ENCODE measurements at places on chromosomes 5 and 9. TPM values are rescaled to one million over a fixed set of nuclear protein-coding genes. Genes with fewer than 3 reads are reported as not detected.

GRCh38 chr5:127186657-127187056 is 103.9 kb upstream of the MEGF10 start:
- H3K27ac ChIP-seq: no peak overlapping the region
- H3K4me3 ChIP-seq: no peak overlapping the region
- H3K36me3 ChIP-seq: no peaks in the 10 kb centered on the region
- no peak for DNase-seq
- H3K4me1 ChIP-seq: no peaks in the 10 kb centered on the region

DNA sequence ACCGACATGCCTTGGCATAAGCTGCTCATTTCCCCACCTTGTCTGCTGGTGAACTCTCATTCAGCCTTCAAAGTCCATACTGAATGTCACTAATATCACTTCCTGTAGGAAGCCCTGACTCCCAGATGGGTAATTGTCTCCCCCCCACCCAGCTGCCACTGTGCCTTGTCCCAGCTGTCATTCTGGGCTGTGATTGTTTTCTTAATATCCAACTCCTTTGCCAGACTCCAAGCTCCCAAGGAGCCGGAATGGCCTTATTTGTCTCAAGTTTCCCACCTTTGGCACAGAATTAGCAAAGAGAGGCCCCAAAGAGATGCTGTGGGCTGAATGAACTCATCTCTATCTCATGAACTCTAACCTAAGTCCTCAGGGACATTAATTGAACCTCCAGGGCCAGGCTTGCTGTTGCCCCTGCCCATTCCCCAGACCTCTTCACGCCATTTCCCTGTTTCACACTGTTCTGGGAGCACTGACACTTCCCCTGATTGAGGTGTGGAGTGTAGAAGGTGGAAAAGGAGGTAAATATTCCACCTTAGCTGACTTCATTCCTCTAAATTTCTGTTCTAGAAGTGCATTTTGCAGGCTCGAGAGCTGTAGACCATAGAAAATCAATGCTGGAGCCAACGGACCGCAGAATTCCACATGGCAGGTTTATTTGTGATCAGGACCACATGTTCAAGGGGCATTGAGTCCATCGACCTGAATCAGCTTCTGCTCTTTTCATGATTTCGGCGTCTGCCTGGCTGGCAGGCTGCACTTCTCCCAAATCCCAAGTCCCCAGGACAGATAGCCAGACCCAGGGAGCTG is 4.9 kb upstream of the SH3PXD2B start:
- H3K4me1 ChIP-seq: peaks cover 6% of the 10 kb centered on the region
- no peak overlapping the region for H3K27ac ChIP-seq
- DNase-seq: no peak
- H3K36me3 ChIP-seq: no peaks in the 10 kb centered on the region

DNA sequence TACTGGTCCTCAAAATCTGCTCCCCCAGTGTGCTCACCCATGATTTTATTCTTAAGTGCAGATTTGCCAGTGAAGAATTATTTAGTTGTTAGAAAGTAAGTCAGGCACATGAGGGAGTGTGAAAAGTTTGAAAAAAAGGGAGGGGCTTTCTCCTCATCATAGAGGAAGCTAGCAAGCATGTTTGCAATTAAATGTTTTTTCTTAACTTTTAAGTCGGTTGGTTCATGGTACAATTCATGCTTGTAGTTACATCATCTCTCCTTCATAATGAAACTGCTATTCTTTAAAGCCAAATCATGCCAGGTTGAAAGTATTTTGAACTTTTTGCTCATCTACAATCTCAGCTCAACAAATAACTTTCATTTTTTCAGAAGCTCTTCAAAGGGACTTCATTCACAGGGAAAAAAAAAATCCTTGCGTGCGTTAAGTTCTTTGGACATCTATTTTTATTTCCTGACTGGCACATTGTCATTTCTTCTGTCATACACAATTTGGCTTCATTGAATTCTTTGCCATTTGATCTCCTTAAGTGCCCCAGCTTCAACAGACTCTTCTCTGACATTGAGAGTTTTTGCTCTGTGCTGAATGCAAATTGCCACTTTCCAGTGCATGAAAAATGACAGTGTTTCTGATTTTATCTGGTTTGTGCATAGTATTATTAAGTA is 456.9 kb downstream of the TMEM232 start:
- H3K27ac ChIP-seq: no peak overlapping the region
- H3K4me1 ChIP-seq: no peaks in the 10 kb centered on the region
- no peak for DNase-seq
- no peaks in the 10 kb centered on the region for H3K27me3 ChIP-seq

GRCh38 chr5:36178524-36178890 is 26.6 kb downstream of the SKP2 start:
- H3K27me3 ChIP-seq: no peaks in the 10 kb centered on the region
- H3K27ac ChIP-seq: no peak overlapping the region
- H3K4me1 ChIP-seq: no peaks in the 10 kb centered on the region
- H3K4me3 ChIP-seq: no peak overlapping the region
- no peak for DNase-seq

DNA sequence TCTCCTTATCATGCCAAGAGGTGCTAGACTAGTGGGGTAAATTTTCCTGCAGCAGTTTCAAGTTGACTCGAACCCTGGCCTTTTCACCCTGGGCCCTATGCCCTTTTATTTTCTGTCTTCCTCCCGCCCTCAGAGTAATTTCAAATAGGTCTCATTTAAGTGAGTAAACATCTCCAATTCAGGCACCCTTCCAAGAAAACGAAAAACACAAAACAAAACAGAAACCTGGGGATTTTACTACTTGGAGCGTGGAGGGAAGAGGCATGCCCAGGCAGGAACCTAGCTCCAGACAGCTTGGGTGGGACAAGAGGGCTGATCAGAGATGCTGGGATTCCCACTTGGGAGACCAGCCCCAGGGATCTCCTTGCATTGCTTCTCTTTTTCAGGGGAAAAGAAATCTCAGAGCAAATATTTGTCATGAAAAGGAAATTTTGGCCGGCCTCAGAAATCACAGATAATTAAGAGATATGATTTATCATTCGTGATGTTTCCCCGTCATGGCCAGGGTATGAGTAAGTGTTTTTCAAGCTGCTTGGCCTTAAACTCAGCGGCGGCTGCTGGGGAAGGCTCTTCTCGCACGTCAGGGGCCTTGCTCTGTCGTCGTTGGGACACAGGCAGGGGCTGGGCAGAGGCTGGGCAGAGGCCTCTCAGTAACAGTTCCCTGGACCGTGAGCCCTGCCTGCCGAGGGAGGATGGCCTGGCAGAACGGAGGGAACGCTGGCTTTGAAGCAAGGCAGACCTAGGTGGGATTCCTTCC is 248.6 kb upstream of the KLF4 start:
- peaks cover 14% of the 10 kb centered on the region for H3K4me1 ChIP-seq
- no peaks in the 10 kb centered on the region for H3K36me3 ChIP-seq
- no peak overlapping the region for H3K4me3 ChIP-seq
- H3K27me3 ChIP-seq: no peaks in the 10 kb centered on the region
- DNase-seq: peak; percentile 29

DNA sequence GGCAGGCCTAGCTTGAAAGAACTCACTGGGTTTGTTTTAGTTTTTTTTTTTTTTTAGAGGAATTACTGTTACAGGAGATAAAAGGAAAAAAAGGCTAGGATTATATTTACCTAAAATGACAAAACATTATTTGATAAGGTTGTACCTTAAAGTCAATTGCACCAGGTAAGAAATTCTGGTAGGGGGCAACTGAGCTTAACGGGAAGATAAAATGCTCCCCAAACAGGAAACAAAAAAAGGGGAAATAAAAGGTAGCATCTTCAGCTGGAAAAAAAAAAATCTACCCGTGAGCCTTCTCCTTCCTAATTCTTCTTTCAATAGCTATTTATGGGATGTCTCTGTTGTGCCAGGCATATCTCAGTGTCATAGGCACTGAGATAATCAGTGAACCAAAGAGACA is 164.5 kb downstream of the PIK3R1 start:
- no peaks in the 10 kb centered on the region for H3K36me3 ChIP-seq
- H3K4me3 ChIP-seq: no peak overlapping the region
- no peaks in the 10 kb centered on the region for H3K27me3 ChIP-seq
- no peak overlapping the region for H3K27ac ChIP-seq
- DNase-seq: no peak

DNA sequence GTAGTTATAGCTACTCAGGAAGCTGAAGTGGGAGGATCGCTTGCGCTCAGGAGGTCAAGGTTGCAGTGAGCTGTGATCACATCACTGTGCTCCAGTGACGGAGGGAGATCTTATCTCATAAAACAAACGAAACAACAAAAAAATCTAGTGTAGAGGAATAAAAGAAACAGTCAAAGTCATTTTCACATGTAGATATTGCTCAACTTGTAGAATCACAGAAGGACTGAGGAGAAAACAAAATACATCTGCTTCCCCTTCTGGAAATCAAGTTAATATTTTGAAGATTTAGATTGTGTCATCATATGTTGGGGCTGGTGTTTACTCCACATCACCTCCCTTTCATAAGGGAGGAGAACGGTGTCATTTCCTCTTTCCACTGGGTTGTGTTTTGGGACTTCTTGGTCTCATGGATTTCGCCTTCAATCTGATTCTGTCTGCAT is 8.2 kb upstream of the SLC46A2 start:
- DNase-seq: no peak
- H3K36me3 ChIP-seq: no peaks in the 10 kb centered on the region
- no peaks in the 10 kb centered on the region for H3K4me1 ChIP-seq
- no peak overlapping the region for H3K27ac ChIP-seq
- no peak overlapping the region for H3K4me3 ChIP-seq

DNA sequence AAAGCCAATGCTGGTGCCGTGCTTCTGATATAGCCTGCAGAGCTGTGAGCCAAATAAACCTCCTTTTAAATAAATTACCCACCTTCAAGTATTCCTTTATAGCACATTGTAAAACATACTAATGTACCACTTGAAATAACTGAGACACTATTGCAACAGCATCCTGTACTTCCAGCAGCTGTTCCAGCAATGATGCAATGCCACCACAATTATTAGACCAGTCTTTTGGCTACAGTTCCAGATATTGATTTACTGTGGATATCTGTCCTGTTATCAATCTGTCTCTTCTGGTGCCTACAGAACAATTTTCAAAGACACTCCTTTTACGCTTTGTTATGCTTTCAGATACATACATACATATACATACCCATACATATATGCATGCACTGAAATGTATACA is 567.9 kb downstream of the TAF11L14 start:
- H3K27me3 ChIP-seq: no peaks in the 10 kb centered on the region
- no peaks in the 10 kb centered on the region for H3K36me3 ChIP-seq
- DNase-seq: no peak
- no peak overlapping the region for H3K4me3 ChIP-seq

GRCh38 chr5:119439140-119439631 is 13.1 kb upstream of the HSD17B4 start:
- H3K4me3 ChIP-seq: no peak overlapping the region
- H3K4me1 ChIP-seq: peaks cover 18% of the 10 kb centered on the region
- no peaks in the 10 kb centered on the region for H3K36me3 ChIP-seq
- peak overlapping the region; percentile 32 for H3K27ac ChIP-seq
- H3K27me3 ChIP-seq: no peaks in the 10 kb centered on the region
- DNase-seq: peak; percentile 74

DNA sequence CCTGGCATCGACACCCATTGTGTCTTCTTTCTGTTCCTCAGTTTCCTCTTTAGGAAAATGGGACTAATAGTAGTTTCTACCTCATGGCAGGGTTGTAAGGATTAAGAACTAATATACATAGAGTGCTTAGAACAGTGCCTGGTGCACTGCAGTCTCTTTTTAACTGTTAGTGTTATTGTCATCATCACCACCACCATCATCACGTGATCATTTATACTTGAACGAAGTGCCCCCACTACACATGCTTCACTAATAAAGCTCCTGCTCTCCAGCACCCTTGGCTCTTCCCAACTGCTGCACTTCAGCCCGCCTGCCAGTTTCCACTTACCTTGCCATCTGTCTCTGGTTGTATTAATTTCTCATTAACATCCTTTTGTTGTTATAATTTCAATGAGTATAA is 35.8 kb upstream of the MAST4 start:
- H3K36me3 ChIP-seq: no peaks in the 10 kb centered on the region
- H3K4me1 ChIP-seq: no peaks in the 10 kb centered on the region
- no peak overlapping the region for H3K4me3 ChIP-seq
- DNase-seq: no peak
- no peak overlapping the region for H3K27ac ChIP-seq
- H3K27me3 ChIP-seq: no peaks in the 10 kb centered on the region

DNA sequence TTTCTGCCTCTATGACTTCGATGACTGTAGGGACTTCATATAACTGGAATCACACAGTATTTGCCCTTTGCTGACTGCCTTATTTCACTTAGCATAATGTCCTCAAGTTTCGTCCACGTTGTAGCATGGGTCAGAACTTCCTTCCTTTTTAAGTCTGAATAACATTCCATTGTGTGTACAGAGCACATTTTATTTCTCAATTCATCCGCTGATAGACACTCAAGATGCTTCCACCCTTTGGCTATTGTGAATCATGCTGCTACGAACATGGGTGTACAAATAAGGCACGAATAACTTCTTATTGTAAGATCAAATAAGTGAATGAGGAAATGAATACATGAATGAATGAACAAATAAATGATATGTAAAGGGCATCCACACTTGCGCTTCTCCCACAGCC is 13.0 kb downstream of the BARX1 start:
- H3K27ac ChIP-seq: no peak overlapping the region
- no peak for DNase-seq
- no peaks in the 10 kb centered on the region for H3K27me3 ChIP-seq
- no peaks in the 10 kb centered on the region for H3K36me3 ChIP-seq

- no peaks in the 10 kb centered on the region for H3K27me3 ChIP-seq
- no peak overlapping the region for H3K4me3 ChIP-seq
Measured at GRCh38 chr9:122206118-122207046, 22.4 kb downstream of the LHX6 start.

DNA sequence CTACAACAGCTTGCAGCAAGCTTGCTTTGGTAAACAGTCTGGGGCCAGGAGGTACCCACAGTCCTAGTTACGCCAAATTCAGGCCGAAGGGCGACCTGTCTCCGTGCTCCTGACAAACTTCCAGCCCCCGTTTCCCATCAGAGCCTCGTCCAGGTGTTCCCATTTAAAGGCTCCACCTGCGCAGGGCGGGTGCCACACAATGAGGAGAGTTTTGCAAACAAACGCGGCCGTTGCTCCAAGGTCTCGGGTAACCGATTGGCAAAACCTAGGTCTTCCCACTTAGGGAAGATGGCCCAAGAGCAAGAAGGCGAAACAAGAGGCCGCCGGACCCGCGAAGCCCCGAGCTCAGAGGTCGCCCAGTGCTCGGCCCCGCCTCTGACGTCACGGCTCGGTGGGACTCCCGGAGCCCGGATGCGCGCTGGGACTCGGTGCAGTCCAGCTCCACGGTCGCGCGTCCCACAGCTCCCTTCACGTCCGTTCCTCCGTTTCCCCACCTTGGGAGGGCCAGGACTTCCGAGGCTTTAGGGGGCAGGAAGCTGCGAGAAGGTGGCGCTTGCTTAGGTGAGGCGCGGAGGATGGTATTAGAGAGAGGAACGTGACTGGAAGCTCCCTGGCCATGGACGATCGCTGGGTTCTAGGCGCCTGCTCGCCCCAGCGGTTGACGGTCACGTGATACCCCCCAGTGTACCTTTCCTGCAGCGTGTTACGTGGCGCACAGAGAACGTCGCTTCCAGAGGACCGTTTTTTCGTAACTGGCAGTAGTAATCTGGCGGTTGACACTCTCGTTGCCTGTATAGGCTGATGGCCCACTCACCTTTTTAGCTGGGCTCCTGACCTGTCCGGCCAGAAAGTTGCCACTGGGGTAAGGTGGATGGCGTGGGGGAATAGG is 41.8 kb upstream of the KDM4C start:
- peak overlapping the region; percentile 8 for H3K4me3 ChIP-seq
- peak overlapping the region; percentile 93 for H3K27ac ChIP-seq
- H3K36me3 ChIP-seq: no peaks in the 10 kb centered on the region
- peaks cover 19% of the 10 kb centered on the region for H3K4me1 ChIP-seq

The MARCOL gene
- total RNA-seq: not detected

The PCDHB14 gene
- 3.4 TPM for total RNA-seq

The KCNIP1 gene
- 0.99 TPM for total RNA-seq

Measured in body of pancreas (tissue), 4 donors.